ENCODE measurements at places on chromosomes 7 and 10.

- DNase-seq, result no peak
These were observed 104.5 kb downstream of the CCSER2 start for GRCh38 chr10:84432891-84433290.

DNA sequence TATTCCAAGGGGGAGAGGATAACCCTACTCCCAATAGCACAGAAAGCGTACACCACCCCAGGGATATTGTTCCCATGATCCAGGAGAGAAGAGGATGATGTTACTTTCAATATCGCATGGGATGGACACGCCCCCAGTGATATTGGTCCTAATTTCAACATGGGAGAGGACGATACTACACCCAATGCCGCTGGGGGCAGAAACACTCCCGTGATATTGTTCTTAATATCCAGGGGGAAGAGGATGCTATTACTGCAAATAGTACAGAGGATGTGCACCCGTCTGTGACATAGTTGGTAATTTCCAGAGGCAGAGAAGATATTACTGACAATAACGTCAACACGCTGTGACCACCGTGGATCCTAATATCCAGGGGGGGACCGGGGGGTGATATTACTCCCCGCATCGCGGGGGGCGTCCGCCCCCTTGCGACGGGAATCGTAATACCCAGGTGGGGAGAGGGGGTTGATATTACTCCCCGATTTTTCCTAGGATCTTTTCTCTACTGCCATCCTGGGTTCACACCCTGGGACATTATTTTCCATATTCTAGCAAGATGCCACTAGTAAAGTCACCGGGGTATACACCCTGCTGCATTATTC is 16.6 kb downstream of the MEIG1 start:
- DNase-seq, result no peak

DNA sequence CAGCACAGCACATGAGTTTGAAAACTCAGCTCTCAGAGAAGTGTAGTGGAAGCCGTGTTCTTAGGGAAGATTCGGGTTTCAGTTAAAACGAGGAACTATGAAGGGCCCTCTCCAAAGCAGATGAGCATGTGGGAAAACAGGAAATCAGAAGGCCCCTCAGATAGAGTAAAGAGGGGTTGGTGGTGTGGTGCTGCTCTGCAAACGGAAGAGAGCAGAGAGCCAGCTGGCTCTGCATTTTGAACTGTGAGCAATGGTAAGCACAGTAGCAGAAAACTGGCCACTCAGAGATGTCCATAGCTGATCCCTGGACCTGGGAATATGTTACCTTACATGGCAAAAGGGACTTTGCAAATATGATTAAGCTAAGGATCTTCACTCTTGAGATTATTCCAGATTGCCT is 27.9 kb upstream of the CUL1 start:
- DNase-seq, result no peak

GRCh38 chr7:81206667-81207360 is 288.0 kb upstream of the SEMA3C start:
- DNase-seq, result no peak

GRCh38 chr7:151553356-151553755 is 33.7 kb upstream of the RHEB start:
- DNase-seq, result no peak

- no peak for DNase-seq
These were observed 25.5 kb downstream of the VOPP1 start for GRCh38 chr7:55546814-55547213.

- no peak for DNase-seq
These were observed 15.3 kb upstream of the RSU1 start for GRCh38 chr10:16832351-16833080.

GRCh38 chr10:69335063-69335587 is 56.8 kb downstream of the HK1 start:
- DNase-seq, result peak; percentile 20

- no peak for DNase-seq
These were observed 231.8 kb downstream of the AHR start for GRCh38 chr7:17530244-17530643.

GRCh38 chr7:130941322-130942210 is 207.6 kb upstream of the KLF14 start:
- peak; percentile 31 for DNase-seq

DNA sequence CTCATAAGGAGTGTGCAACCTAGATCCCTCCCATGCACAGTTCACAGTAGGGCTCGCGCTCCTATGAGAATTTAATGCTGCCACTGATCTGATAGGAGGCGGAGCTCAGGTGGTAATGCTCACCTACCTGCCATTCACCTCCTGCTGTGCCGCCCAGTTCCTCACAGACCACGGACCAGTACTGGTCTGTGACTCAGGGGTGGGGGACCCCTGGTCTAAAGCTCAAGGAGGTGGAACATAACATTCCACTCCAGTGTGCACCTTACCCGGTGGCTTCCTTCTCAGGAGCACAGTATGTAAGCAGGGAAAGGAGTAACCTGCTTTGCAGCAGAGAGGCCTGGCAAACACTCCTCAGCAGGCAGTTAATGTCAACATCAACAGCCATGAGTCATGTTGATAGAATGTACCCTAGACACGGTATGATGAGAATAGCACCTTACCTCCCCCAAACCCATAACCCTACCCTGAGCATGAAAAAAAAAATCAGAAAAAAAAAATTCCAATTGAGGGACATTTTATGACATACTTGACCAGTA is 273.5 kb downstream of the FGFR2 start:
- no peak for DNase-seq

DNA sequence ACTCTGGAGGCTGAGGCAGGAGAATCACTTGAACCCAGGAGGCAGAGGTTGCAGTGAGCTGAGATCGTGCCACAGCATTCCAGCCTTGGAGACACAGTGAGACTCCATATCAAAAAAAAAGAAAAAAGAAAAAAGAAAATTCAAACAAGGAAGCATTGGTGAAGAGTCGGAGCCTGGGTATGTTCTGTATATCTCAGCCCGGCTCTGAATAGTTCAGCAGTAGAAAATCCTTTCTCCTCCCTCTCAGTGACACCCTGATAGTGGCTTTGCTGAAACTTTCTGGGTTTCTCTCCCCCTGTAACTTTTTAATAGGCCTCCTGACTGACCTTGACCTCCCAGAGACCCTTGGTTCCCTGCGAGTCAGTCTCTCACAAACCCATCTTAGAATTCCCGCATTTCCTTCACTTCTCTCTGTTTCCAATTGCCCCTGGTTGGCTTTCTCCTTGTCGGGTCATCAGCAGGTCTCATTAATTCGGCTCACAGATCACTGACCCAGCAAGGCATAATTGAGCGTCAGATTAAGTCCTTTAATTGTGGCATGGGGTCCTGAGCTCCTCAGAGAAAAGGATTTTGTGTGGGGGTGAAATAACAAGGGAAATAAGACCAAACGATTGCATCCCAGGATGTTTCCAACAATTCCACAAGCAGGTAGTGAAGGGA is 541.6 kb upstream of the NRP1 start:
- DNase-seq, result no peak

GRCh38 chr7:605661-606450 is 86.2 kb upstream of the PDGFA start:
- no peak for DNase-seq

DNA sequence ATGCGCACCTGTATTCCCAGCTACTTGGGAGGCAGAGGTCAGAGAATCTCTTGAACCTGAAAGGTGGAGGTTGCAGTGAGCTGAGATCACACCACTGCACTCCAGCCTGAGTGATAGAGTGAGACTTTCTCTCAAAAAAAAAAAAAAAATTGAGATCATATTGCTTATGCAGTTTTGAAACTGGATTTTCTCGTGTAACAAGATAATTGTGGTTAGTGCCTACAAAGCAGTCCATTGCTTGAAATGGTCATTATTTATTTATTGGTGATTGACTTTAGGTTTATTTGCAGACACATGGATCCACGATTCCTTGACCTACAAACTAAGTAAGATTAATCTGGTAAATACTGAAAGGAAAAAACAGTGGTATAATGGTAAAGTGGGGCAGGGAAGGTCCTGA is 149.8 kb downstream of the TAX1BP1 start:
- no peak for DNase-seq

DNA sequence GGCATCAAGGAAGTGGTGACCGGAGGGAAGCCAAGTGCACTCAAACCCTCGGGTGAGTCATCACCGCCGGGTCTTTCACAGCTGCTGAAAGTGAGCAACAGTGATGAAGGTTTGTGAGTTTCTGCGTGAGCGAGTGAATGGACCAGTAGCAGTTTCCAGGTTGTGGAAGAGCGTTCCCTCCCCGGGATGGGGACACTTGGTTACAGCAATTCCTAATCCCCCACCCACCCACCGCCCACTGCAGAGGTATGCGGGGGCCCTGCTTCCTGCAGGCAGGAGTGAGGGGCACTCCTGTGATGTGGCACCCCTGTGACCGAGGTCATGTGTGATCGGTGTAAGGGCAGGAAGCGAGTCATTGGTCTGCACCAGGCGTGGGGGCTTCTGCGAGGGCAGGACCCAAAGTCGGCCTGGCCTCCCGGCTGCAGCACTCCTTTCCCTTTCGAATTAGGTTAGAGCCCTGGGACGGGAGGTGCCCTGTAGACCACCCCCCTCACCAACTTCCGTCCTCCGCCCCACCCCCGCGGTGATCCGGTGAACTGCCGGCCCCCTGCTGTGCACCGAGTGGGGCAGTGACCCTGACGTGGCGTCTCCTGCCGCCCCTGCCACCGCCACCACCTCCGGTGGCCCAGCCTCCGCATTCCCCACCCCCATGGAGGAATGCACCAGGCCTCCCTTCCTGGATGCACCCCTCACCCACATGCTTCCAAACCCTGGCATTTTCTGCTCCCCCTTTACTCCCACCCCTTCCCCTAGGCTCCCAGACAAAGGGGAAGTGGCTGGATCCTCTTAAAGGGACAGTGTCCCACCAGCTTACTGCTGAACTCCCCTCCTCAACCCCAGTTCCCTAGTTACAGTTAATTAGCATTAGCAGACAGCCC is 10.9 kb downstream of the LIMK1 start:
- peak; percentile 55 for DNase-seq

- DNase-seq, result no peak
These were observed 837.7 kb upstream of the AUTS2 start for GRCh38 chr7:68760556-68760955.

- DNase-seq, result no peak
These were observed 50.2 kb upstream of the PDCD4 start for GRCh38 chr10:110821508-110821907.

DNA sequence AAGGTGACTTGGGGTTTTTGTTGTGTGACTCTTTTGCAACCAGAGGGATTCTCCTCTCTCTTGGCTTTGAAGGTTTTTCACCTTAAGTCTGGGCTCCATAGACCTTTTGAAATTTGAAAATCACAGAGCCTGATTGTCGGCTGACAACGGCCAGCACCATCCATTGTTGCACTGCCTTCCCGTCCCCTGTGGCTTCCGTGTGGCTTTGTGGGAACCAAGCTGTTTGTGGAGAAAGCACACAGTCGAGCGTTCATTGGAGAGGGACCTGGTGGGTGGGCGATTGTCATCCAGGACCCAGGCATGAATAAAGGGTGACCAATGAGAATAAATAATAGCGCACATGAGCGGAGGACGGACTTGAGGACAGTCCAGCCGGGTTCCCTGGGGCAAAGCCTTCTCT is 7.4 kb upstream of the RAMP3 start:
- DNase-seq, result no peak

DNA sequence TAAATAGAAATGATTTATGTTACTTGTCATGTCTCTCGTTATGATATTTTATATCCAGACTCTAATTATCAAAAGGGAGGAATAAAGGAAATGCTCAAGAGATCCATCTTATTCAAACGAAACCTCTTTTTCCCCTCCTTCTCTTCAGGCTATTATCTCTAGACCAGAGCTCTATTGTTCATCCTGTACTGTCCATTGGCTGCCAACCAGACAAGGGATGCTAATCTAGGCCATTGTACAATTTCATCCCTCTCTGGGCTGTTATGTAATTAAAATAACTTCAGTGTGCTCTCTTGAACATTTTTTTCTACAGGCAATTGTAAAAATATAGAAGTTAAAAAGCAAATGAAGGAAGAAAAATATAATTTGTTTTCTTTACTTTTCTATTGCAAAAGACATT is 220.4 kb downstream of the HDAC9 start:
- no peak for DNase-seq

- no peak for DNase-seq
These were observed 78.3 kb downstream of the MICALL2 start for GRCh38 chr7:1380821-1381580.

DNA sequence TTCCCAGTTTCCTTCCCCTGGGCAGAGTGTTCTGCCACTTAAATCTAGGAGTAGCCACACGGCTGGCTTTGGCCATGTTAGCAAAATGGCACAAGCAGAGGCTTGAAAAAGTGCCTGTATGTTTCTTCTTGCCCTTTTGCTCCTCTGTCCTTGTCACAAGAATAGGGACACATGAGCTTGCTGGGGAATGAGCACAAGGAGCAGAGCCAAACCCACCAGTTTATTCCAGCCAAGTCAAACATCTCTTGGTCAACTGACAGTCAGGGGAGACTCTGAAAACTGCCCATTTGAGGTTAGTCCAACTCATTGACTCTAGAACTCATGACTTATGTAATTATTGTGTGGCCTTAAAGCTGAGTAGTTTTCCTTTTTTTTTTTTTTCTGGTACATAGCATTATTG is 739.7 kb upstream of the FZD8 start:
- DNase-seq, result no peak

DNA sequence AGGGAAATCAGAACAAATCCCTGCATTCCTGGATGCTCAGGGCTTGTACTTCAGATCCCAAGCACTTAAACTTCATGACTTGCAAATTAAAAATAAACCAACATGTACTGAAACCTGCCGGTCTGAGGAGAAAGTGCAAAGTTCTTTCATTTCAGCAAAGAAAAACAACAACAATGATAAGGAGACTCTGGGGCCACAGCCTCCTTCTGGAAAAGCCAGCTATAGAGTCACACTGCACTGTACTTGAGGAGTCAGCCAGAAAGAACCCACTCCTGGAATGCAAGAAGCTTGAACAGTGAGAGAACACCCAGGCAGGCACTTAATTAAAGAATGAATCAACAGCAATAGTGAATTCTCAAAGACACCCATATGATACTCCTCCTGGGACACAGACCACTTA is 49.7 kb upstream of the TM9SF3 start:
- DNase-seq, result no peak

GRCh38 chr7:151435971-151436370 is 4.0 kb downstream of the CRYGN start:
- DNase-seq, result no peak

DNA sequence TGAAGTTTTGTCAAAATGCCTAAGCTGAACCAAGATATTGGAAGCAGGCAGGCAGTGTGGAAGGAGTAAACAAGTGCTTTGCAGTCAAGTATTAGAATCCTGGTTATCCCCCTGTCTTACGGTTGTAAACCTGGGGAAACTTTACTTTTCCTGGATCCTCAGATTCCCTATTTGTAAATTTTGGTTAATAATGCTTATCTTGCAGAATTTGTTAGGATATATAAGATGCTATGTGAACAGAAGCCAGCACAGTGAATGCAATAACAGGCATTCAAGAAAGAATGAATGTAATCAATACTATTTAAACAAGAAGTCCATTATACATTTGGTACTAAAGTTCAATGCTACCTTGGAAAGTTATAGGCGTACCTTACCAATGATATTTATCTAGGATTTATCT is 91.8 kb upstream of the STK17A start:
- DNase-seq, result no peak

Measured in right kidney (tissue), 9 donors.